AML-193 (cell line): ENCODE measurements at places on chromosomes 5 and 9.

GRCh38 chr5:126544087-126544740 lies 50.8 kb downstream of the ALDH7A1 start:
- DNase-seq, result peak; percentile 43

DNA sequence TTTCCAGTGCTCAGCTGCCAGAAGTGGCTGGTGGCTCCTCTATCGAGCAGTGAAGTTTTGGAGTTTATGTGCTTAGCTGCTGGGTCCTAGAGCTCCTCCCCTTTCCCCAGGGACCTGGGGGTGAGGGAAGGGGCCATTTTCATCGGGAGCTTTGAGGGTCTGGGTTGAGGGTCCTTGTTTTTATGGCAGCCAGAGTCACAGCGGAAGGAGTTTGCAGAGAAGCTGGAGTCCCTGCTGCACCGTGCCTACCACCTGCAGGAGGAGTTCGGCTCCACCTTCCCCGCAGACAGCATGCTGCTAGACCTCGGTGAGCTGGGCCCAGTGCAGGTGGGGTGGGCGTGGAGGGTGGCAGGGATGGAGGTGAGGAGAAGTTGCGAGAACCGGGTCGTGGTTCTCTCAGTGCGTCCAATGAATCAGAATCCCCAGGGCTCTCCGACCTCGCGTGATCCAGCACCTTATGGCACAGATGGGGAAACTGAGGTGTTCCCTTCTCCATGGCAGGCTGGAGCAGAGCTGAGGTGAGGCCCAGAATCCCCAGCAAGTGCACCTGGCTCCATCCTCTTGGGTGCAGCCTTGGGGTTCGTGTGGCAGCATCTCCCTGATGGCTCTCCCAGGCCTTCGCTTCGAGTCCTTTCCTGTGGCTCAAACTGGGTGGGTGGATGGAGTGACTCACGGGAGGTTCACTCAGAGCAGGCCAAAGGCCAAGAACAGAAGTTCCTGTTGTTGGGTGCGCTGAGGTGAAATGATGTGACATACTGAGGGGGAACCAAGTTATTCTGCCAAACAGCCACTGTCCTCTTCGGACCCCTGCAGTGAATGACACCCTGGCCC lies 21.7 kb upstream of the DOLPP1 start:
- DNase-seq, result no peak

GRCh38 chr9:115989831-115990230 lies 163.8 kb upstream of the PAPPA start:
- no peak for DNase-seq

GRCh38 chr9:81906671-81907070 lies 21.6 kb upstream of the SPATA31D4 start:
- DNase-seq, result no peak

- no peak for DNase-seq
Observed at GRCh38 chr5:98454904-98455303, 318.6 kb upstream of the RGMB start.

GRCh38 chr9:116644091-116644688 lies 42.9 kb upstream of the TRIM32 start:
- no peak for DNase-seq

GRCh38 chr5:83342465-83342864 lies 129.1 kb upstream of the VCAN start:
- DNase-seq, result no peak
